ENCODE measurements at places on chromosomes 13 and 19. TPM values are rescaled to one million over a fixed set of nuclear protein-coding genes. Genes with fewer than 3 reads are reported as not detected.

GRCh38 chr13:100443998-100444328 is 144.6 kb downstream of the GGACT start:
- peaks cover 8% of the 10 kb centered on the region for H3K4me1 ChIP-seq
- H3K4me3 ChIP-seq = no peak overlapping the region
- no peak for DNase-seq
- H3K27ac ChIP-seq = no peak overlapping the region

DNA sequence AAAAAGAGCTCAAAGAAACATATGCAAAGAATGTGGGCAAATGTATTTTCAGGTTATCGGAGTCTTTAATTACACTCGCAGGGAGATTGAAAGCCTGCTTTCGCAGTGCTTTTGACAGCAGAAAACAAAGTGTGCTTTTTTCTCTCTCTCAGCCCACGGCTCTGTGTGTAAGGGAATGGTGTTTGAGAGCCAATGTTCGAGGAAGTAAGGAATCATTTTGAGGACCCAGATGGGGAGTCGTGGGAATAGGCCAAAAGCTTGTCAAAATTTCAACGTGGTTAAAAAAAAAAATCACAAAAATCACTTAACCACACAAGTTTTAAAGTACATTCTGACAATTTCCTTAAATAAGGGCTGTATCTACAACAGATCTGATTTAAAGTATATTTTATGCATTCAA is 197.1 kb upstream of the IRS2 start:
- H3K4me3 ChIP-seq = no peak overlapping the region
- no peak overlapping the region for H3K27ac ChIP-seq
- no peaks in the 10 kb centered on the region for H3K27me3 ChIP-seq
- no peaks in the 10 kb centered on the region for H3K4me1 ChIP-seq
- no peaks in the 10 kb centered on the region for H3K36me3 ChIP-seq

- no peaks in the 10 kb centered on the region for H3K4me1 ChIP-seq
- no peak overlapping the region for H3K4me3 ChIP-seq
- H3K27me3 ChIP-seq = no peaks in the 10 kb centered on the region
- H3K27ac ChIP-seq = no peak overlapping the region
- DNase-seq = no peak
These were observed 32.9 kb downstream of the PAN3 start for GRCh38 chr13:28171266-28171665.

GRCh38 chr13:110503037-110503901 is 58.3 kb downstream of the RAB20 start:
- no peaks in the 10 kb centered on the region for H3K27me3 ChIP-seq
- H3K36me3 ChIP-seq = no peaks in the 10 kb centered on the region
- DNase-seq = no peak
- H3K27ac ChIP-seq = no peak overlapping the region

GRCh38 chr13:105984236-105984635 is 551.2 kb downstream of the EFNB2 start:
- no peaks in the 10 kb centered on the region for H3K27me3 ChIP-seq
- no peak overlapping the region for H3K4me3 ChIP-seq
- no peak overlapping the region for H3K27ac ChIP-seq

Gene S1PR4
- total RNA-seq = 0.48 TPM

DNA sequence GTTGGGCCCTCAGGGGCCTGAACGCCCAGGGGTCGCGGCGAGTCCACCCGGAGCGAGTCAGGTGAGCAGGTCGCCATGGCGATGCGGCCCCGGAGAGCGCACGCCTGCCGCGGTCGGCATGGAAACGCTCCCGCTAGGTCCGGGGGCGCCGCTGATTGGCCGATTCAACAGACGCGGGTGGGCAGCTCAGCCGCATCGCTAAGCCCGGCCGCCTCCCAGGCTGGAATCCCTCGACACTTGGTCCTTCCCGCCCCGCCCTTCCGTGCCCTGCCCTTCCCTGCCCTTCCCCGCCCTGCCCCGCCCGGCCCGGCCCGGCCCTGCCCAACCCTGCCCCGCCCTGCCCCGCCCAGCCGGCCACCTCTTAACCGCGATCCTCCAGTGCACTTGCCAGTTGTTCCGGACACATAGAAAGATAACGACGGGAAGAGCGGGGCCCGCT is at the start of gene CCNA1:
Gene CCNA1, plus strand, starts transcription at position 390 of the 439 bp plus-strand sequence. CDS start 562 bp downstream, outside the sequence.
- H3K4me1 ChIP-seq = peaks cover 12% of the 10 kb centered on the region
- DNase-seq = peak; percentile 24
- H3K4me3 ChIP-seq = peak within 1 kb of the TSS; percentile 44
- H3K27ac ChIP-seq = no peak within 1 kb of the TSS
- no peaks in the 10 kb centered on the region for H3K27me3 ChIP-seq

GRCh38 chr19:51421229-51422052 is 4.0 kb upstream of the SIGLEC10 start:
- no peak overlapping the region for H3K27ac ChIP-seq
- no peaks in the 10 kb centered on the region for H3K4me1 ChIP-seq
- no peaks in the 10 kb centered on the region for H3K27me3 ChIP-seq
- no peak for DNase-seq
- H3K4me3 ChIP-seq = no peak overlapping the region
- H3K36me3 ChIP-seq = no peaks in the 10 kb centered on the region

DNA sequence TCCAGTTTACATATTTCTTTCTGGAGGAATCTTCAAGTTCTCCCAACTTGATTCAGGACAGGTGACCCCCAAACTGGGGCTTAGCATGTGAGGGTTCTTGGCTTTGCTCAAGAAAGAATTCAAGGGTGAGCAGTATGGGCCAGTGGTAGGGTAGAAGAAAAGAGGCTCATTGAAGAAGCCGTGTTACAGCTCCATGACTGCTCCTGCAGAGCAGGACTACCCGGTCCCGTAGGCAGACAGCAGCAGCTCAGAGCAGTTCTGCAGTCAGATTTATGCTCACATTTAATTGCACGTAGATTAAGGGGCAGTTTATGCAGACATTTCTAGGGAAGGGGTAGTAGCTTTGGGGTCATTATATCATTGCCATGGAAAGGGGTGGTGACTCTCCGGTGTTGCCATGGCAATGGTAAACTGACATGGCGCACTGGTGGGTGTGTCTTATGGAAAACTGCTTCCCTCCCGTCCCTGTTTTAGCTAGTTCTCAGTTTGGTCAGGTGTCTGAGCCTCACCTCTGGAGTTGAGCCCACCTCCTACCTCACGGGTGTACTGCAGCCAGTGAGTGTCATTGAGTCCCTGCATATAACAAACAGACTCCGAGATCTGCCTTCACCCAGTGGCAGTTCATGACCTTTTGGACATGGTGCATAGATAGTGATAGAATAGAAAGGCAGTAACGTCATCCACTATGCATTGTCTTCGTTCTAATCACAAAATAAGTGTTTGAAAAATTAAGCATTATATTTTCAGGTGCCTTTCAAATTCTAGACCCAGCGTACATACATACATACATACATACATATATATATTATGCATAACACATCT is 16.0 kb upstream of the ZNF792 start:
- DNase-seq = no peak
- no peaks in the 10 kb centered on the region for H3K36me3 ChIP-seq
- H3K27ac ChIP-seq = no peak overlapping the region
- no peaks in the 10 kb centered on the region for H3K27me3 ChIP-seq

DNA sequence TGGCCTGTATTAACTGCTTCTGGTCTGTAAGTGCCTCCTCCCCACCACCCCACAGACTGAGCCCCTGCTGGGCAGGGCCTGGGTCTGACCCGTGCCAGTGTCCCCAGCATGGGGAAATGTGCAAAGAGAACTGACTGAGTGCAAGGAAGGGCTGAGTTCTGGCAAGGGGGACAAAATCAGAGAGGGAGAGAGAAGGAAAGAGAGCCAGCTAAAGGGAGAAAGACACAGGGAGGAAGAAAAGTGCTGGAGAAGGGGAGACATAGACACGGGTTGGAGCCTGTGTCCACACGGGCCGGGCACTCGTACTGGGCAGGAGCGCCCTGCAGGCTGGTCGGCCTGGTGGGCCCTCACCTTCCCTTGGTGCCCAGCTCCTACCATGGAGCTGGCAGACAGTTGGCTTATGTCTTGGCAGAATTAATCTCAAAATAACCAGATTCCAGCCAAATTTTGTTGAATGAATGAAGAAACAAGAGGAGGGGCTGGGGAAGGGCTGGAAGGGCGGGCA is 1.2 kb downstream of the NKG7 start:
- H3K36me3 ChIP-seq = no peaks in the 10 kb centered on the region
- H3K4me3 ChIP-seq = no peak overlapping the region
- H3K4me1 ChIP-seq = peaks cover 4% of the 10 kb centered on the region
- H3K27ac ChIP-seq = no peak overlapping the region
- no peaks in the 10 kb centered on the region for H3K27me3 ChIP-seq

Gene PDX1
- not detected for total RNA-seq

GRCh38 chr13:75566658-75567057 is 17.1 kb downstream of the UCHL3 start:
- no peak for DNase-seq
- H3K36me3 ChIP-seq = no peaks in the 10 kb centered on the region
- H3K4me1 ChIP-seq = no peaks in the 10 kb centered on the region
- H3K27me3 ChIP-seq = no peaks in the 10 kb centered on the region
- no peak overlapping the region for H3K4me3 ChIP-seq
- H3K27ac ChIP-seq = no peak overlapping the region

Gene NCCRP1
- not detected for total RNA-seq

Gene CEACAM1
- 2.0 TPM for total RNA-seq

- peaks cover 3% of the 10 kb centered on the region for H3K27me3 ChIP-seq
- no peak for DNase-seq
- H3K27ac ChIP-seq = no peak overlapping the region
- H3K36me3 ChIP-seq = no peaks in the 10 kb centered on the region
- no peak overlapping the region for H3K4me3 ChIP-seq
- no peaks in the 10 kb centered on the region for H3K4me1 ChIP-seq
These were observed 246.9 kb upstream of the PRR20A start for GRCh38 chr13:56893843-56894242.

DNA sequence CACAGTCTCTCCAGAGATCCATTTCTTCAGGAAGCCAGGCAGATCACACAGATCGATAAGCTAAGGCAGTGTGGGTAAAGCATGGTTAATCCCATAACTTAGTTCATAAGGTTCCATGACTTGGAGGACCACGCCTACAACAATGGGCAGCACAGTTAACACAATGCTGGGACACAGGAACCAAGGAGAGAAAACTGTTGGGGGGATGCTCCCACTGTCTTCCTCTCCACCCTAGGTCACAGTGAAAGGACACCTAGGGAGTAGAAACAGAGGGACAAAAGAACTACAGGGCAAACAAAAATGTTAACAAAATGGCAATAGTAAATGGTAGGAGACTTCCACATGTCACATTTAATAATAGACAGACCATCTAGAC is 20.8 kb upstream of the ZNF181 start:
- no peaks in the 10 kb centered on the region for H3K27me3 ChIP-seq
- no peak overlapping the region for H3K27ac ChIP-seq
- H3K4me3 ChIP-seq = no peak overlapping the region
- no peak for DNase-seq

- no peak overlapping the region for H3K27ac ChIP-seq
- no peaks in the 10 kb centered on the region for H3K36me3 ChIP-seq
- no peak overlapping the region for H3K4me3 ChIP-seq
- no peaks in the 10 kb centered on the region for H3K27me3 ChIP-seq
These were observed 807.1 kb downstream of the DIAPH3 start for GRCh38 chr13:59356607-59357006.

DNA sequence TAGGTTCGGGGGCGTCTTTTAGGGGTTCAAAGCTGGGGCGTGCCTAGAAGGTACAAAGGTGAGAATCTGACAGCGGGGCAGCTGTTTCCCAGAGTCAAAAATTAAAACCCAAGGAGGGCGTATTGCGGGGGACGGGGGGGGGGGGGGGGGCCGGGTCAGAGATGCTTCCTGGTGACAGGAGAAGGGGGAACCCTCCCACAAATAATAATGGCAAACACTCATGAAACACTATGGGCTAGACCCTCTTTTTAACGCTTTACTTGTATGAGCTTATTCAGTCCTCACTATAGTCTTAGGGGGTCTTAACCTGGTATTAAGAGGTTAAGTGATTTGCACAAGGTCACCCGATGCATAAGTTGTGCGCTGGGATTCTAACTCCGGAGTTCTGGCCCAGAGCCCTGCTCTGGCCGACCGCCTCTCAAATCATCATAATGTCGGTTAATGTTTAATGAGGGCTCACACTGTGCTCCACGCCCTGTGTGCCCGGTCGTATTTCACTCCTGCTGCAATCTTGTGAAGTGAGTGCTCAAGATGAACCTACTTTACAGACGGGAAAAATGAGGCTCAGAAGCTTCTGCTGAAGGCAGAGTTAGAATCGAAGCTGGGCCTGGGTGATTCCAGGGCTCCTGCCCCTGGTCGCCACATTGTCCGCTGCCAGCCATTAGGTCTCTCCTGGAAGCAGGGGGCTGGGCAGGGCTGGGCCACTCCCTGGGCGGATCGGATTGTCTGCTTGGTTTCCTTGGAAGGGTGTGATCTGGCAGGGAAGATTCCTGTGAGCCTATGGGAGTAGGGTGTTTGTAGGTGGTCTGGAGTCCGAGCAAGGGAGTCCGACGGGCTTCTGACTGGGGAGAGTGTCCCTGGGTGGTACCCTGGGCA is 964 bp downstream of the PAK4 start:
- peak; percentile 54 for DNase-seq
- no peaks in the 10 kb centered on the region for H3K36me3 ChIP-seq

DNA sequence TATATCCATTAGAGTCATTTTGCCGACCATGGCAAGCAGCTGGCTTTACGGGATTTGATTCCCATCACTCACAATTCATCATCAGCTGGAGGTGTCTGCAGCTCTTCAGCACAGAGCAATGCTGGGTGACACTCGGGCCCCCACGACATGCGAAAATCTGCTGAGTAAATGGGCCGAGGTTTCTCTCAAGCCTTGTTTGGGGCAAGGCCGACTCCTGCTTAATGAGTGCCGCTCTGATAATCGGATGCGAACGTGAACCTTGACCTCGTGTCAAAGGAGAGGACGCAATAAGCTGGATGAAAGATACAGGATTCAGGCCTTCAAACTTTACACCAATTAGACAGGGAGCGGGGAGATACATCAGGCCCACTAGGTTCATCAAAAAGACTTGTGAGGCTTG is 65.2 kb downstream of the GGACT start:
- no peak overlapping the region for H3K4me3 ChIP-seq
- H3K27me3 ChIP-seq = no peaks in the 10 kb centered on the region
- no peak for DNase-seq
- H3K4me1 ChIP-seq = no peaks in the 10 kb centered on the region
- no peaks in the 10 kb centered on the region for H3K36me3 ChIP-seq
- no peak overlapping the region for H3K27ac ChIP-seq

GRCh38 chr13:73737214-73737613 is 397.0 kb downstream of the KLF12 start:
- peaks cover 4% of the 10 kb centered on the region for H3K4me1 ChIP-seq
- H3K27me3 ChIP-seq = no peaks in the 10 kb centered on the region
- no peak for DNase-seq
- no peak overlapping the region for H3K4me3 ChIP-seq

Gene LGI4
- 6.9 TPM for total RNA-seq
